ENCODE measurements at places on chromosomes 5 and 9.

GRCh38 chr5:189486-189885, 1.8 kb upstream of the LRRC14B start:
- DNase-seq: no peak

- DNase-seq: no peak
Measured at GRCh38 chr5:68046445-68046844, 169.1 kb upstream of the PIK3R1 start.

- DNase-seq: no peak
Measured at GRCh38 chr9:80775971-80776370, 913.4 kb downstream of the TLE1 start.

DNA sequence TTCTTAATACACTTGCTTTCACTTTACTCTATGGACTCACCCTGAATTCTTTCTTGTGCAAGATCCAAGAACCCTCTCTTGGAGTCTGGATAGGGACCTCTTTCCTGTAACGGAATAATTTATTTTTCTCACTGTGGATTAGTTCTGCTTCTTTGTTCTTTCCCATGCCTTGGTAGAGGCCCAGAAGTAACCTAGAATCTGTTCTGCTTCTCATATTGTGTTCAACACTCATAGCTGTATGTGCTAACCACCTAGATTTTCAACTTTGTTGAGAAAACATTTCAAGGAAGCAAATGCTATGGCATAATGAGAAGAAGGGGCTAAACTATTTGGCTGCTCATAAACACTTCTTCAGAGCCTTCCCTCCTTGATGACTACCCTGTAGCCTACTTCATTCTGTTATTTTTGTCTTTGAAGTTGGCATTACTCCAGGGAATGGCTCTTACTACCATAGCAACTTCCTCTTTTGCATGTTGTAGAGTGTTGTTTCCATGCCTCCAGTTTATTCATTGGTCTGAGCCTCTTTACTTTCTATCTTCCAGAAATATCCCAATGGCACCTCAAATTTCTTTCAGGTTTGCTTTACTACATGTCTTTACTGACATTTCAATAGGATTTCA, 74.3 kb downstream of the KIAA0825 start:
- DNase-seq: no peak

- no peak for DNase-seq
Measured at GRCh38 chr5:92561411-92561959, 1019.5 kb downstream of the NR2F1-AS1 start.

DNA sequence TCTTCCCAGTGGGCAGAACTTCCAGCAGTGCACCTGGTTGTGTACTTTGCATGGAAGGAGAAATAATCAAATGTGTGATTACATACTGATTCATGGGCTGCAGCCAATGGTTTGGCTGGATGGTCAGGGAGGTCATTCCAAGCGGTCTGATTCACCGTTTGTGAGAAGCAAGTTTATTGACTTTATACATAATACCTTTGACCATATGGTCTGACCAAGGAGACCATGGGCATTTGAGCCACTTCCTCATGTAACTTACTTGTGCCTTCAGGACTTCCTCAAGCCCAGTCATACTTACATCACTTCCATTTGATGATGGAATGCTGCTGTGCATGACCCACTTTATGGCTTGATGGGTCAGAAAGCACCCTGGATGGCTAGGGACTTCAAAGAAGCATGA, 41.1 kb downstream of the DAP start:
- no peak for DNase-seq

DNA sequence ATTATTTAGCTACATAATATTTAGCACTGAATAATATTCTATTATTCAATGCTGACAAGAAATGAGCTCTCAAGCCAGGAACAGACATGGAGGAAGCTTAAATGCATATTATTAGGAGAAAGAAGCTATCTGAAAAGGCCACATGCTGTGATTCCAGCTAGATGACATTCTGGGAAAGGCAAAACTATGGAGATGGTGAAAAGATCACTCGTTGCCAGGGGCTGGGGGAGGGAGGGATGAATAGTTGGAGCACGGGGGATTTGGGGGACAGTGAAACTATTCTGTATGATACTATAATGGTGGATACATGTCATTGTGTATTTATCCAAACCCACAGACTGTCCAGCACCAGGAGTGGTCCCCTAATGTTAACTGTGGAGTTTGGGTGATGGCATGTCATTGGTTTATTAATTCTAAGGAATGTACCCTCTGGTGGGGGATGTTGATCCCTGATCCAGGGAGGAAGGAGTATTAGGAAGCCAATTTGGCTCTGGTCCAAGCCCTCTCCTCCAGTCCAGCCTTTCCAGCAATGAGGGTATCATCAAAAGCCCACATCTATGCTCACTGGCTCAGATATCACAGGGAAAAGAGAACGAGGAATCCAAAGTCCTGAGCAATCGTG, 162.5 kb downstream of the COL23A1 start:
- DNase-seq: no peak

- DNase-seq: no peak
Measured at GRCh38 chr5:122500245-122501088, 188.4 kb downstream of the SNCAIP start.

GRCh38 chr5:75006865-75007822, 45.2 kb downstream of the GCNT4 start:
- no peak for DNase-seq

GRCh38 chr5:161966564-161966963, 101.0 kb upstream of the GABRG2 start:
- DNase-seq: no peak

GRCh38 chr5:53963958-53964357, 346.4 kb downstream of the ARL15 start:
- DNase-seq: no peak

GRCh38 chr5:171422495-171422894, 3.0 kb downstream of the FGF18 start:
- no peak for DNase-seq

- DNase-seq: no peak
Measured at GRCh38 chr9:17280350-17281012, 145.6 kb downstream of the CNTLN start.

GRCh38 chr9:137672907-137673791, 54.3 kb downstream of the EHMT1 start:
- DNase-seq: peak; percentile 26

DNA sequence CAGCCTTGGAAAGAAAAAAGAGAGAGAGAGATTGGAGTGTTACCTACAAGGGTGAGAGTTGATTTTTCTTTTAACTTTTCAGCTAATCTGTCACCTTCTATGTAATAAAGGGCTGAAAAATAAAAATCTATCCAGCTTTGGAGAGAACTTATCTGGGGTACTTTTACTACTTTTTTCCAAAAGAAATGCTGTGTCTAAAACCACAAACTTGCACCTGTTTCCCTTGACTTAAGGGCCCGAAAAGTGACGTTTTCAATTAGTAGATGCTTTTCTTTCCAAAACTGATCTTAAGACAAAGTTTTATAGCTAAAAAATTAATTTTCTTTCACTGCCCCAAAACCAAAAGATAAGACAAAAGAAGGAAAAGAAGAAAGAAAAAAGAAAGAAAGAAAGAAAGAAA, 48.8 kb downstream of the SMIM23 start:
- no peak for DNase-seq

GRCh38 chr9:135939351-135940265, 21.6 kb downstream of the UBAC1 start:
- peak; percentile 57 for DNase-seq

GRCh38 chr5:96228408-96228807, 204.6 kb downstream of the PCSK1 start:
- DNase-seq: no peak

GRCh38 chr9:72173080-72173479, 23.8 kb downstream of the GDA start:
- DNase-seq: no peak

DNA sequence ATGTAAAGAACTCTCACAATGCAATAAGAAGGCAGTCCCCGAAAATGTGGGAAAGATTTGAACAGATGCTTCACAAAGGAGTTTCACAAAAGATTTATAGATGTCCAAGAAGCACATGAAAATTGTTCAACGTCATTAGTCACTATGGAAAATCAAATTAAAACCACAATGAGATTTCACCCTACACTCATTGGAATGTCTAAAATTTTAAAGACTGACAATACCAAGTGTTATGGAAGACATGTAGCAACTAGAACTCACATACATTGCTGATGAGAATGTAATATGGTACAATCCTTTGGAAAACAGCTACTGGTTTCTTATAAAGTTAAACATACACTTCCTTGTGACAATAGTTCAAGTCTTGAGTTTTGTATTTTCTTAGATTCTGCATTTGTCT, 11.0 kb upstream of the RECK start:
- DNase-seq: no peak

GRCh38 chr5:45274241-45274640, 421.9 kb downstream of the HCN1 start:
- DNase-seq: no peak

- no peak for DNase-seq
Measured at GRCh38 chr5:104218200-104218599, 655.6 kb upstream of the NUDT12 start.

DNA sequence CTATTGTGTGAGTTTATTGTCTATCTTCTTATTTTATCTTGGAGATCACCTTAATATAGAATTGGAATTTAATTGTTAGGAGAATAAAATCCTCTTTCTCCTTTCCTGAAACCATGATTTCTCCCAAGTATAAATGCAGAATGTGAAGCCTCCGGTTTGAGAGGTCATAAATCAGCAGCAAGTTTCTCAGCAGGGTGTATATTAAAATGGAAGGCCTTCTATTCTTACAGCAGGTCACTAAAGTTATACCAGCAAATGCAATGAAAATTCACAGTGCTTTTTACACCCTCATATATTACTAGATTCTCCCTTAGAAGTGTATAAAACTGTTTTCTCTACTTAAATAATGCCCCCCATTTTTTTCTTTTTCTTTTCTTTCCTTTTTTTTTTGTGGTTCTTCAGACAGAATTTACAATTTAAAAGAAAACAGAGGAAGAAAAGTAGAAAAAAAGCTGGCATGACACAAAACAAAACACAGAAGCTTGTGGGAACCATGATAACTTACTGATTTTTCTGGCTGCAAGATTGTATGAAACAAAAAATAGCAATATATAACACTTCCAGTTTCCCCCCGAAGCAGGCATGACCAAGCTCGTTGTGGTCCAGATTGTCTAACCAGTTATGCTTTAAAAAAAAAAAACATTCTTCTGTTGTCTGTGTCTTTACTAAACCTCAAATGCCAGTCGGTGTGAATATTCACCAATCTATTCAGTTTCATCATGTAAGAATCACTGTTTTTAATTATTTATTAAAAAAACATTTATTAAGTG, 211.2 kb downstream of the RAB3C start:
- no peak for DNase-seq

- DNase-seq: no peak
Measured at GRCh38 chr5:115543365-115544042, 1.1 kb downstream of the FEM1C start.

GRCh38 chr5:76230711-76231285, 147.6 kb downstream of the SV2C start:
- DNase-seq: no peak

GRCh38 chr9:125989090-125989501, 241.9 kb downstream of the PBX3 start:
- DNase-seq: no peak

- DNase-seq: no peak
Measured at GRCh38 chr5:97412959-97413358, 229.9 kb upstream of the RIOK2 start.

GRCh38 chr9:82997476-82998140, 65.3 kb downstream of the RASEF start:
- no peak for DNase-seq

- no peak for DNase-seq
Measured at GRCh38 chr9:16575986-16576245, 294.6 kb downstream of the BNC2 start.

DNA sequence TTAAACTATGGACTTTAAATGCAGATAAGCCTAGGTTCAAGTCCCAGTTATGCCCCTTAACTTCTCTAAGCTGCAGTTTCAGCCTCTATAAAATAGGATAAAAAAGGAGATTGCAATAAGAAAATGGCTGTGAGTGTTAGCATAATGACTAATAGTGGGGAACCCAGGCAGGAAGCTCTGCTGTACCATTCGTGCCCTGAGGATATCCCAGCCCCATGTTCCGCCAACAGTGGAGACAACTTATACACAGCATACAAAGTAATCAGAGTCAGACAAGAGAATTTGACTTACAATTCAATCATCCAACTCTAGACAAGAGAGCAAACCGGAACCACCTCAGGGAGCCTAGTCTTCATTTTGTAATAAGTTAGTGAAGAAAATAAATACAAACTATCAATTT, 141.5 kb upstream of the FSTL4 start:
- DNase-seq: no peak

- DNase-seq: peak; percentile 58
Measured at GRCh38 chr5:143182901-143183820, 220.3 kb downstream of the NR3C1 start.

- no peak for DNase-seq
Measured at GRCh38 chr5:88679638-88680037, 203.3 kb downstream of the MEF2C start.

GRCh38 chr9:127349483-127350113, 47.4 kb upstream of the SLC2A8 start:
- DNase-seq: no peak

DNA sequence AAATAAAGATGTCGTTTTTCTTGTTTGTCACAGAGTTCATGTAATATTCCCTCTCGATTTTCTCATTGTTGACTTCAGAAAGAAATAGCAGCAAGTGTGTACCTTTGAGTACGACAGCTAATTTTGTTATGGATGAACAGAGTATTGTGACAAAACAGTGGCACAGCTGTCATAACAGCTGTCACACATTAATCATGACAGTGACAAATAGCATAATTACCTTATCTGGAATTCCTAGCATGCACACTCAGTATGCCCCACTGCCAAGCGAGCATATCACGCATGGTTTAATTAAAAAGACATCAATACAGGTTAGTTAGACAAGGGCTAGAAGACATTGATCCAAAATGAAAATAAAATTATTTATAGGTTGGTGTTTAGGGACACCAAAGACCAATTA, 375.1 kb downstream of the SPATA31D1 start:
- no peak for DNase-seq

DNA sequence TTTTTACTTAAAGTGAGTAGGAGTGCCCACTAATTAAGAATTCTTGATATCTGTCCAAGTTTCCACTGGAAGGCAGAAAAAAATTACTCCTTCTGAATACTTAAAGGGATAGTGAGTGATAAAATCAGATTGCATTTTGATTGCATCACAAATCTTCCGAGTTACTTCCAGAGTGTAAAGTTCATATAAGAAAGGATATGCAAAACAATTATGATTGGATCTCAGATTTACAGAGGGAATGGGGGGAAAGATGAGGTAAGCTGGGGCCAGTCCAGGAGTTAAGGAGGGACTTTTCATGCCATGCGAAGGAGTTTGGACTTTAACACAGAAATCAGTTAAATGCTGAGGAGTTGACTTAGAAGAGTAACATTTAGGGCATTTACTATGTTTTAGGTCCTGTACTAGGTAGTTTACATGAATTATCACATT, 9.3 kb upstream of the RNF145 start:
- no peak for DNase-seq
